ENCODE measurements at places on chromosomes 6 and 20. TPM values are rescaled to one million over a fixed set of nuclear protein-coding genes. Genes with fewer than 3 reads are reported as not detected.

Gene GGTLC1
- total RNA-seq, result not detected

Gene DNMT3B
- total RNA-seq, result 2.7 TPM

Gene SRSF12
- total RNA-seq, result 0.88 TPM

Gene FOXF2
- total RNA-seq, result 1.8 TPM

Gene BMP2
- total RNA-seq, result 21.1 TPM

Gene GPLD1
- total RNA-seq, result 5.1 TPM

Gene EYS
- not detected for total RNA-seq

Gene ABHD16B
- not detected for total RNA-seq

Gene SH3BGRL2
- total RNA-seq, result 172 TPM

Gene TAAR5
- total RNA-seq, result not detected

DNA sequence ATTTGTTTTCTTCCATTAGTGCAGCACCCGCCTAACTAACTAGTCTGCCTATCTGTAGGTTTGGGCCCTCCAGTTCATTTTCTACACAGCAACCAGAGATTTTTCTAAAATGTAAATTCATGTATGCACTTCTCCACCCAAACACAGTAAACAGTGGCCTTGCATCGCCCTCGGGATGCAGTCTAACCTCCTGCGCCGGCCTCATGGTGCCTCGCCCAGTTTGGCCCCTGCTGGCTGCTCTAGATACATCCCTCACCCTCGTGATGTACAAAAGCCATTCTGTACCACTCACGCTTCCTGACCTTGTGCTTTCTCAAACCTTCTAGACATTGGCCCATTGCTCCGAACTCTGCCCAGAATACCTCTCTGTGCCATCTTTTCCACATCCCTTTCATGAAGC is 53.8 kb upstream of the VSTM2L start:
- no peak for DNase-seq

DNA sequence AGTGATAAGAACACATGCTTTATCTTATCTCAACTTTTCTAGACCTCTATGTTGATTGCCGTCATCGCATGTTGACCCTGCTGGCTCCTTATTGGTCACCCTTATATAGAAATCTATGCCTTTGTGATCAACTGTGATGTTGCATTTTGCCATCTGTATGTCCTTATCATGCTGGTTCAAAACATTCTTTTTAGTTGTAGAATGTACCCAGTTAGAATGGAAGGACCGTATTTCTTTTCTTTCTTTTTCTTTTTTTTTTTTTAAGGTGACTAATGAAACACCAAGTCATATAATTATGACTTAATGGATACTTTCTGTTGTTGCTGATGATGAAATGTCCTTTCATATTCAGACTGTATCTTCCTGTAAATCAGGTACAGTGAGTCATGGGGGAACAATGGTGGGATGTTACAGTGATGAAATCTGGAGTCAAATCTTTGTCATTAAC is 145.9 kb upstream of the CITED2 start:
- no peak for DNase-seq

DNA sequence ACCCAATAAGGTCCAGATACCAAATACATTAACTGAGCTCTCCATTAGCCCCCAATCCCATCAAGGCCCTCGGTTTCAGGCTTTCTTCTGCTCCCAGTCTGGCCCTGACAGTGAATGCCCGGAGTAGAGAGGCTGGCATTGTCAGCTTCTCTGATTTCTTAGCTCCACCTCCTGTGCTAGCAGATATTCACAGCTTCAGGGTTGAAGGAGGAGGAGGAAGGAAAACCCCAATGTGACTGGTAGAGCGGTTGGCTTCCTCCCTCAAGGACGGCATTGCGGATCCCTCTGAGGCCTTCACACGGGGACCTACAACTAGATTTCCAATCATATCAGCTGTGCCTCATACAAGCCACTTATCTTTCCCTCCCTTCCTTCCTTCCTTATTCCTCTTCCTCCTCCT is 164.1 kb upstream of the SYNDIG1 start:
- no peak for DNase-seq

GRCh38 chr20:15918631-15919030 is 654.6 kb downstream of the KIF16B start:
- DNase-seq, result no peak

GRCh38 chr6:110703010-110703905 is 112.0 kb downstream of the CDK19 start:
- DNase-seq, result no peak

DNA sequence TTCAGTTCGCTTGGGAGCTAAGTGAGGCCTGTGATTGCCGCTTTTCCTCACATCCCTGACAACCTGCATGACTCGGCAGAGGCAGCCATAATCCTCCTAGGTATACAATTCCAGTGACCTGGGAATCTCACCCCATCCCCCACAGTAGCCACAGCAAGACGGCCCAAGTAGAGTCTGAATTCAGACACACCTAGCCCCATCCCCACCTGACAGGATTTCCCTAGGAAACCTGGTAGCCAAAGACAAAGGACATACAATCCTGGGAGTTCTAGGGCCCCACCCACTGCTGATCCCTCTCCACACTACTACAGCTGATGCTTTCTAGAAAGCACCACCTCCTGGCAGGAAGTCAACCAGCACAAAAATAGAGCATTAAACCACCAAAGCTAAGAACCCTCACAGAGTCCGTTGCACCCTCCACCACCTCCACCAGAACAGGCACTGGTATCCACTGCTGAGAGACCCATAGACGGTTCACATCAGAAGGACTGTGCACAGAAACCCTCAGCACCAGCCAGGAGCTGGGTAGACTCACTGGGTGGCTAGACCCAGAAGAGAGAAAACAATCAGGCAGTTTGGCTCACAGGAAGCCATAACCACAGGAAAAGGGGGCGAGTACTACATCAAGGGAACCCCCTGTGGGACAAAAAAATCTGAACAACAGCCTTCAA is 17.9 kb upstream of the RUNX2 start:
- no peak for DNase-seq

DNA sequence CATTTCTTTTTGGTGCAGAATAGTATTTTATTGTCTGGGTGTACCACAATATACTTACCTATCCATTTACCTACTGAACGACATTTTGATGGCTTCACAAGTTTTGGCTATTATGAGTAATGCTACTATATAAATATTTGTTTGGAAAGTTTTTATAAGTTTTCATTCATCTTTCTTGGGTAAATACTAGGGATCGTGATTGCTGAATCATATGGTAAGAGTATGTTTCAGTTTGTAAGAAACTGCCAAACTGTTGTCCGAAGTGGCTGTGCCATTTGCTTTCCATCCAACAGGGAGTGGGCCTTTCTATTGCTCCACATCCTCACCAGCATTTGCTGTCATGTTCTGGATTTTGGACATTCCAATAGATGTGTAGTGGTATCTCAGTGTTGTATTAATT is 104.2 kb downstream of the CDYL start:
- DNase-seq, result no peak

- DNase-seq, result no peak
Observed at GRCh38 chr6:155373276-155373675, 59.0 kb upstream of the TFB1M start.

- peak; percentile 19 for DNase-seq
Observed at GRCh38 chr20:58851221-58851968, 693 bp upstream of the GNAS-AS1 start.

DNA sequence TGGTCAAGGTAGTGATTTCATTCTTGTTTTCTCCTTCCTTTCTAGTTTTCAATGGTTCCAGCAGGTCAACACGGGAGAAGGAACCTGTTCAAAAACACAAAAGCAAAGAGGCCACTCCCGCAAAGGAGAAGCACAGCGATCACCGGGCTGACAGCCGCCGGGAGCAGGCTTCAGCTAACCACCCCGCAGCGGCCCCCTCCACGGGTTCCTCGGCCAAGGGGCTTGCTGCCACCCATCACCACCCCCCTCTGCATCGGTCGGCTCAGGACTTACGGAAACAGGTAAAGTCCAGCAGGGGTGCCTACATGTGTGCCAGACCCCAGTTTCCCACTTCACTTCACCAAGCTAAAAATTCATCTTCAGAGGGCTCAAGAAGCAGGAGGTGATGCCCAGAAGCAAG is 175.6 kb downstream of the DTNBP1 start:
- DNase-seq, result no peak

DNA sequence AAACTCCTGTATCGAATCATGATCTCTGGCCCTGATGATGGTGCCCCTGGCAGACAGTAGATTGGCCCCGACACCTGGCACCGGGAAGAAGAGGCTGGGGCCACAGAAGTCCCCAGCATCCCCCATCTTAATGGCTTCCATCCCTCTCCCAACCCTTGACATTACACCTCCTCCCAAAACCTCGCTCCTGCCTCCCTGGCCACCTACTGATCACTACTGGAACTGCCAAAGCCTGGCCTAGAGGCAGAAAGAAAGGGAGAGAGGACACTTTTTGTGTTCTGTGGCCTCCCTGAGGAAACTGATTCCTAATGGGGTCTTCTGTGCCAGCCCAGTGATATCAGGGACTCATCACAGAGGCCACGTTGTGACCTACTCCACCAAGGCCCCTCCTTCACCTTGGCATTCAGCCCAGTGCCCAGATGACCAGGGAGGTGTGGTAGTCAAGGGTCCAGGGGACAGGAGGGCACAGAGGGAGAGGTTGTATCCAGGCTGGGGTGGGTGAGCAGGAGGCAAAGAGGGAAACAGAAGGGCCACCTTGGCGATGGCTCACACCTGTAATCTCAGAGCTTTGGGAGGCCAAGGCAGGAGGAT is 6.1 kb downstream of the C20orf173 start:
- peak; percentile 8 for DNase-seq

DNA sequence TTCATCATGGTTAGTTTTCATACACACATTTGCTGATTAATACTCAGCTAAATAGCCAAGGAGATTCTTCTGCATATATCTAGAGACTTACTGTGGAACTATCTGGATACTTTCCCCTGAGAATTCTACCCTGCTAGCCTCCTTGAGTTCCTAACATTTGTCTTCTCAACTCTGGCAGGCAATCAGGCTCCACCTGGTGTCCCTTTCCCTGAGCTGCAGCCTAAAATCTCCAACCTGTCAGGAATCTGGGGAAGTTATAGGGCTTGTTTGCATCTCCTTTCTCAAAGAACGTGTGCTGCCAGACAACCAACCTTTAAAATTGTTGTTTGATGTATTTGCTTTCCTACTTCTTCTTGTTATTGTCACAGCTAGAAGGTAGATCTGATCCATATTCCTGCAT is 73.4 kb downstream of the FUT9 start:
- DNase-seq, result no peak

DNA sequence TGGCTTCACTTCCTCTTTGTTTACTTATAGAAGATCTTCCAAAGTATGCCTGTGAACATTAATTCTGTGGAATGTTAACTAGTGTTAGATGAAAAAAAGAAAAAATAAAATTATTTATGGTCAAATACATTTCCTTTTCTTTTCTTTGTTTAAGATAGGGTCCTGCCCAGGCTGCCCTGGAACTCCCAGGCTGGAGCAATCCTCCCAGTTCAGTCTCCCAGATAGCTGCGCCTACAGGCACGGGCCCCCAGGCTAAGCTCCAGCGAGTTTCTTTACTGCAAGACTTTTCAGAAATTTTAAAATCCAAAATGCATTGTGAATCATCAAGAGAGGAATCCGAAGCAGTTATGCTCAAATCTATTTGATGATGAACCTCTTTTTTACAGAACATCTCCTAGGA is 39.3 kb upstream of the IL20RA start:
- no peak for DNase-seq

GRCh38 chr6:715709-716491 is 23.0 kb upstream of the EXOC2 start:
- DNase-seq, result no peak

DNA sequence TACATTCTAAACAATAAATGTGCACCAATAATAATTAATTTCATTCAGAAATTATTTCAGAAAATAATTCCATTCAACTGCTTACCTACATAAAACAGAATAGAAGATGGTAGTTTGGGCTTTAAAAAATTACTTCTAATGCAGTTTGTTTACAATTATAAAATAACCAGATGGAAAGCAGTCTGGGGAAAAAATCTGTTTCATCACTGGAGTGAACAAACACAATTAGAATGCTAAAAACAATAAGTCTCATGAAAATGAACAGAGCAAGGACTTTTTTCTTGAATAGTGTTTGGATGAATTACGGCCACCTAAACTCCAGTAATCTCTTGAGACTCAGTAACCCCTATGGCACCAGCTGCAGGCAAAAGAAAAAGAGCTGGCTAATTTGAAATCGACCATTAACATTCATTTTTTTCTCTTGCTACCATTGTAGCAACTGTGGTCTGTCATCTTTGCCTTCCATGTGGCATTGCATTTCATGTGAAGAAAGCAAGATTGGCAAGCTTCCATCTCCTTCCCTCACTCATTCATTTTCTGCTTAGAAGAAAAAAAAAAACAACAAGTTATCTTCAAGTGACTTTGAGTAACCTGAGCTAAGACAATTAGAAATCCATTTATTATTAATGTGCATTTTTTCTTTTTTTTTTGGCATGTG is 88.4 kb upstream of the CEP85L start:
- no peak for DNase-seq

DNA sequence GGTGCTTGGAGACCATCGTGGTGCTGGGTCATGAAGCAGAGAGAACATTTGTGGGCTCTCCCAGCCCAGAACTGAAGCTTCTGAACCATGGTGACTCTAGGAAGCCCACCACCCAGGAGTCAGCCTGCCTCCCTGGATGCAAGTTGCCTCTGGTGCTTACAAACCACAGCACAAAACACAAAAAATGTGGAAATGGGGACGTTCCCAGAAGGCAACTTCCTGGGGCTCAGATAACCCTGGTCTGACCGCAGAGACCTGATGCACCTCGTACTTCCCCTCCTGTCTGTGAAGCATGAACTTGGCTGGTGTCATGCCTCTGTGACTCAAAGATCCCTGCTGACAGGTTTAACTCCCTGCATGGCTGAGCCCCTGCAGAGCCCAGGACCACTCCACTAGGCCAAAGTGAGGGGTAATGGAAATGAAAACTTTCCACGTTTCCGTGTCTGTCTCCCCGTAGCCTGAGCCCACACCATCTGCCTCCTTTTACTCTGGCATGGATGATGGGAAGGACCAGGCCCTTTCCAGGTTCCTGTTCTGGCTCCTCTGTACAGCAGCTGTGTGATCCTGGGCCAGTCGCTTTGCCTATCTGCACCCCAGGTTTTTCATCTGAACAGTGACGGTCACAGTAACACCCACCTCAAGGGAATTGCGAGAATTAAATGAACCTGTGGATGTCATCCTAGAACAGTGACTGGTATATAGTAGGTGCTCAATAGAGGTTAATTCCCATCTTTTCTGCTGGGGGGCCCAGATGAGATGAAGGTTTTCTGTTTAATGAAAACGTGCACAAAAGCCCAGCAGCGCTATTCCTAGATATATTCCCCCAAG is 57.7 kb downstream of the PPP1R16B start:
- DNase-seq, result no peak

Measured in thyroid gland (tissue), 4 donors.